Gastrocnemius medialis (tissue), 4 donors: ENCODE measurements at places on chromosomes 1 and 21. TPM values are rescaled to one million over a fixed set of nuclear protein-coding genes. Genes with fewer than 3 reads are reported as not detected.

The WNT2B gene
- total RNA-seq: 0.34 TPM

The TRIM67 gene
- not detected for total RNA-seq

The NPL gene
- 5.0 TPM for total RNA-seq

The AK5 gene
- total RNA-seq: not detected

The UBE4B gene
- 143 TPM for total RNA-seq

The CD2 gene
- not detected for total RNA-seq

The DDR2 gene
- total RNA-seq: 15.4 TPM

The CFAP141 gene
- not detected for total RNA-seq

The KISS1 gene
- not detected for total RNA-seq

The C4BPA gene
- total RNA-seq: not detected

The SGIP1 gene
- total RNA-seq: 2.5 TPM
